ENCODE measurements at places on chromosomes 3 and 15.

GRCh38 chr3:152658977-152659720 is 175.8 kb upstream of the P2RY1 start:
- no peaks in the 10 kb centered on the region for H3K4me1 ChIP-seq
- no peak for DNase-seq
- H3K36me3 ChIP-seq, result no peaks in the 10 kb centered on the region
- H3K4me3 ChIP-seq, result no peak overlapping the region
- H3K27ac ChIP-seq, result no peak overlapping the region
- no peaks in the 10 kb centered on the region for H3K27me3 ChIP-seq

GRCh38 chr3:101195951-101196713 is 124.2 kb downstream of the IMPG2 start:
- H3K27ac ChIP-seq, result no peak overlapping the region
- no peaks in the 10 kb centered on the region for H3K36me3 ChIP-seq
- H3K27me3 ChIP-seq, result no peaks in the 10 kb centered on the region
- H3K4me3 ChIP-seq, result no peak overlapping the region

DNA sequence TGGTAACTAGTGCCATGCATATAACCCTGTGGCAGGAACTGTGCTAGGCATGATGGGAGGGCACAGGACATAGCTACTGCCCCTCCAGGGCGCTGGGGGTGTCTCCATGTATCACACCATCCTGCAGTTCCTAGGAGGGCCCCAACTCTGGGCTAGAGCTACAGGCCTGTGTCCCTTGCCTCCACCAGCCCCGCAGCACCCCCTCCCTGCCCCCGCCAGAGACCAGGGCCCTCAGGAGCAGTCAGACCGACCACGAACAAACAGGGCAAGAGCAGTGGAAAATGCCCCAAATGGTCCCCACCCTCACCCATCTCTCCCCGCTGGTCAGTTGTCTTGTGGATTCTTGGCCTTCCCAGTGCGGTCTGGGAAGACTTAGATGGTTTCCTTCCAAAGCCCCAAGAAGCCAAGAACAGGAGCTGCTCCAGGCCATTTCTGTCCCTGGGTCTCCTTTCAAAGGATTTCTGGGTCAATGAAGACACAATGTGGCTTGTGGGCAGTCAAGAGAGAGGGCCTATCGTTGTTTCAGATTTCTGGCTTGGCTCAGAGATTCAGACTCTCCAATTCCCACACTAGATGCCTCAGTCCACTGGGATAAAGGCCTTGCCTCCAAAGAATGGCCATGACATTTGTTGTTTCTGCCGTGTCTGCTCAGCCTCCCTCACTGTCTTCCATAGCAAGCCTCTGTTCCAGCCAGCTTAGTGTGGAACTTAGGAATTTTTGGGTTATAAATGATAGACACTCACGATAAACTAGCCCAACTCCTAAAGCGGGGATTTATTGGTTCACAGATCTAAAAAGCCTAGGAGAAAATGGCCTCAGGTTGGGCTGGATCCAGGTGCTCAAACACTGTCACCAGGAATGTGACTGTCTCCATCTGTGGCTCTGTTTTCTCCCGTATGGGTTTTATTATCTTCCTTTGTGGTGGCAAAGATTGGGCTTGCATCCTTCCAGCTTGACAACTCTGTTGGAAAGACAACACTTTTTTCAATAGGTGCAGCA is 80.6 kb downstream of the LSM3 start:
- H3K4me3 ChIP-seq, result no peak overlapping the region
- no peak overlapping the region for H3K27ac ChIP-seq
- H3K36me3 ChIP-seq, result no peaks in the 10 kb centered on the region
- H3K4me1 ChIP-seq, result peaks cover 12% of the 10 kb centered on the region
- DNase-seq, result no peak
- no peaks in the 10 kb centered on the region for H3K27me3 ChIP-seq

- DNase-seq, result no peak
- no peak overlapping the region for H3K27ac ChIP-seq
- no peaks in the 10 kb centered on the region for H3K36me3 ChIP-seq
- no peaks in the 10 kb centered on the region for H3K4me1 ChIP-seq
These were observed 29.5 kb upstream of the MGA start for GRCh38 chr15:41630616-41631217.

- no peak overlapping the region for H3K27ac ChIP-seq
- H3K27me3 ChIP-seq, result no peaks in the 10 kb centered on the region
- no peaks in the 10 kb centered on the region for H3K4me1 ChIP-seq
- DNase-seq, result peak; percentile 68
- H3K4me3 ChIP-seq, result no peak overlapping the region
These were observed 57.2 kb downstream of the SEC22A start for GRCh38 chr3:123258811-123259420.

- H3K4me1 ChIP-seq, result peaks cover 20% of the 10 kb centered on the region
- peak overlapping the region; percentile 84 for H3K27ac ChIP-seq
- no peak overlapping the region for H3K4me3 ChIP-seq
- peaks cover 5% of the 10 kb centered on the region for H3K36me3 ChIP-seq
- peak; percentile 95 for DNase-seq
- H3K27me3 ChIP-seq, result no peaks in the 10 kb centered on the region
These were observed 27.6 kb downstream of the LMCD1 start for GRCh38 chr3:8529181-8529637.

GRCh38 chr3:122964811-122965210 is 62.8 kb downstream of the SEMA5B start:
- DNase-seq, result no peak
- H3K4me3 ChIP-seq, result no peak overlapping the region
- H3K36me3 ChIP-seq, result no peaks in the 10 kb centered on the region
- H3K4me1 ChIP-seq, result peaks cover 5% of the 10 kb centered on the region
- H3K27me3 ChIP-seq, result peaks cover 70% of the 10 kb centered on the region
- no peak overlapping the region for H3K27ac ChIP-seq

- peaks cover 3% of the 10 kb centered on the region for H3K4me1 ChIP-seq
- H3K4me3 ChIP-seq, result no peak overlapping the region
These were observed 76.7 kb downstream of the MITF start for GRCh38 chr3:69815970-69816369.

DNA sequence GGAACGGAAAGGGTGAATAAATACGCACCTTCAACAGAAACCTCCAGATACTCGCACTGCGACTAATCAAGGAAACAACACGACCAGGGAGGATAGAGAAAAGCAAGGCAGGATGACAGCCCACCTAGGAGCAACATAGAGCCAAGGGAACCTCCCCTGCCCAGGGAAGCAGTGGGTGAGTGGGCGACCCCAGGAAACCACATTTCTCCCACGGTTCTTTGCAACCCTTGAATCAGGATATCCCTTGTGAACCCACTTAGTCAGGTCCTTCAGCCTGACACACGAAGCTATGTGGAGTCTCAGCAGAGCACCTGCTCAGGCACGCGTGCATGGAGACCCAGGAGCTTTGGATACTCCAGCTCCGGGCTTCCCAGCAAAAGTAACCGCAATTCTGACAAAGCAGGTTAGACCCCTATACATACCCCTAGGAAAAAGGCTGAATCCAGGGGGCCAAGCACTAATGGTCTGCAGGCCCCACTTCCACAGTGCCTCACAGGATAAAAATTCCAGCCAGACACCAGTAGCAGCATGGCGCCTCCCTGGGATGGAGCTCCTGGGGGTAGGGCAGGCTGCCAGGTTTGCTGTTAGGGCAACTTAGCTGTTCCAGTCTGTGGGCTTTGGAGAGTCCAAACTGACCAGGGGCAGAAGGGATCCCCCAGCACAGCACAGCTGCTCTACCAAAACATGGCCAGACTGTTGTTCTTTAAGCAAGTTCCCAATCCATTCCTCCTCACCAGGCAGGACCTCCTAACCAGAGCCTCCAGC is 38.4 kb upstream of the PXYLP1 start:
- H3K27me3 ChIP-seq, result peaks cover 49% of the 10 kb centered on the region
- no peak for DNase-seq
- peaks cover 4% of the 10 kb centered on the region for H3K4me1 ChIP-seq
- no peaks in the 10 kb centered on the region for H3K36me3 ChIP-seq

DNA sequence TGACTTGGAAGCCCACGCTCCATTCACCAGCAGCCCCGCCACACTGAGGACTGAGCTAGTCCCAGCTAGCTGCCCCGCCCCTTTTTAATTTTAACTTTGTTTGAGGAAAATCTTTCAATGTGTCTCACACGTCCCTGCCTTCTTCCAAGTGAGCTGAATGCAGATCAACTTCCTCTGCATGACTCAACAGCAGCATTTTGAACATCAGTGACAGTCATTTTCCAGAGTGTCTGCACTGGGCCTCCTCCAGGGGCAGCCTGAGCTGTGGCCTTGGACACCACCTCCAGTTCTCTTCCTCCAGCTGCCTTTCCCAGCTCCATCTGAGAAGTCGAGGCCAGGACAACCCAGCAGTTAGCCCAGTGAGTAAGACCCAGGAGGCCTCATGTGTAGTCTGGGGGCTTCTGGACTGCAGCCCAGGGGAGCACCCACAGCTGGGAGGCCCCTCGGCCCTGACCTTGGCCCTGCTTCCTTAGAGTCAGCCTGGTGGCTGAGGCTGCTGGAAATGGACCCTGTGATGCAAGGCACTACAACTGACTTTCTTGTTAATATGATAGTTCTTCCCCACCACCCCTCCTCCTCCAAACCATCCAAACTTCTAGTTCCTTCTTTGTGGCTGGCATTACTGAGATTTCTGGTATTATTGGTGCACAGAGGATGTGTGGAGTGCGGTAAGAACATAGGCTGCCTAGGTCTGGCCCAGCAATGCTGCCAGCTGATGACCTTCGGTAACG is 21.4 kb upstream of the ESYT3 start:
- no peaks in the 10 kb centered on the region for H3K27me3 ChIP-seq
- H3K36me3 ChIP-seq, result no peaks in the 10 kb centered on the region
- H3K4me1 ChIP-seq, result peaks cover 11% of the 10 kb centered on the region

DNA sequence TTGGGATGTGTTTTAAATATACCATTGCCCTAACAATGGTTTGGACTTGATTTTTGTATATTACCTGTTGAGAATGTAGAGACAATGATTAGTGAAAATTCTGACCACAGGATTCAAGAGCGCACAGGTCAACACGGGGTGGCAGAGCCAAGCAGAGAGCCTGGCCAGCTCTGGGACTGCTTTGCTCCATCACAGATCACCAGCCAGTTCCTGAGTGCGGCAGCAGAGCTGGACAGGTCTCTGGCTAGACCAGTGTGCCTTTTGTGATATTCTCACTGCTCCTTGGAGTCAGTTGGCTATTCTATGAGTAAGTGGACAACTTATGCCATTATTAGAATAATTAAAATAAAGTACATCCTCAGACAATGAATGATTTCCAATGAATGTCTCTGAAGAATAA is 351.2 kb upstream of the ATP10A start:
- no peak overlapping the region for H3K27ac ChIP-seq
- no peaks in the 10 kb centered on the region for H3K4me1 ChIP-seq
- DNase-seq, result no peak
- H3K36me3 ChIP-seq, result no peaks in the 10 kb centered on the region
- H3K4me3 ChIP-seq, result no peak overlapping the region

- no peak overlapping the region for H3K4me3 ChIP-seq
- no peaks in the 10 kb centered on the region for H3K27me3 ChIP-seq
- DNase-seq, result no peak
- H3K36me3 ChIP-seq, result no peaks in the 10 kb centered on the region
- H3K27ac ChIP-seq, result no peak overlapping the region
- peaks cover 2% of the 10 kb centered on the region for H3K4me1 ChIP-seq
These were observed 6.8 kb upstream of the ZNF280D start for GRCh38 chr15:56739964-56740640.

GRCh38 chr3:172317984-172318383 is 130.3 kb downstream of the GHSR start:
- no peaks in the 10 kb centered on the region for H3K27me3 ChIP-seq
- peak overlapping the region; percentile 83 for H3K27ac ChIP-seq
- H3K36me3 ChIP-seq, result peaks cover 8% of the 10 kb centered on the region
- H3K4me1 ChIP-seq, result peaks cover 13% of the 10 kb centered on the region

DNA sequence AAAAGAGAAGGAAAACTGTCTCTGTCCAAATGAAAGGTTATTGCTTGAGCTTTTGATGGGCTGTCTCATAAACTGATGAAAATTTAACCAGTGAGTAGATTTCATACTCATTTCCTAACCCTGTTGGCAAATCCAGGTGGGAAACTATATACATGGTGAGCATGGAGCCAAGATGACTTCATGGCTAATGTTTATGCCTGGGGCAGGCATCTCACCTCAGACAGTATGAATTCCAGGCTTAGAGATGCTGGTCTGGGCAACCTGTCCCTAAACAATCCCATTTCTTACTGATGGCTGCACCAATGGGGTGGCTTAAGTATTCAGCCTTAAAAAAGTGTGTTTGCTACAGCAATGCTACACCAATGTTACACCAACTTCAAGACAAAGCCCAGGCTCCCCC is 58.1 kb downstream of the SLTM start:
- no peak overlapping the region for H3K27ac ChIP-seq
- no peak for DNase-seq
- H3K4me1 ChIP-seq, result no peaks in the 10 kb centered on the region
- no peak overlapping the region for H3K4me3 ChIP-seq
- H3K27me3 ChIP-seq, result no peaks in the 10 kb centered on the region

- peaks cover 60% of the 10 kb centered on the region for H3K27me3 ChIP-seq
- H3K4me3 ChIP-seq, result no peak overlapping the region
- H3K36me3 ChIP-seq, result no peaks in the 10 kb centered on the region
These were observed 106.9 kb downstream of the LSM3 start for GRCh38 chr3:14285548-14285925.

- no peaks in the 10 kb centered on the region for H3K27me3 ChIP-seq
- peaks cover 31% of the 10 kb centered on the region for H3K4me1 ChIP-seq
These were observed 159.0 kb downstream of the CHSY1 start for GRCh38 chr15:101092867-101093202.

DNA sequence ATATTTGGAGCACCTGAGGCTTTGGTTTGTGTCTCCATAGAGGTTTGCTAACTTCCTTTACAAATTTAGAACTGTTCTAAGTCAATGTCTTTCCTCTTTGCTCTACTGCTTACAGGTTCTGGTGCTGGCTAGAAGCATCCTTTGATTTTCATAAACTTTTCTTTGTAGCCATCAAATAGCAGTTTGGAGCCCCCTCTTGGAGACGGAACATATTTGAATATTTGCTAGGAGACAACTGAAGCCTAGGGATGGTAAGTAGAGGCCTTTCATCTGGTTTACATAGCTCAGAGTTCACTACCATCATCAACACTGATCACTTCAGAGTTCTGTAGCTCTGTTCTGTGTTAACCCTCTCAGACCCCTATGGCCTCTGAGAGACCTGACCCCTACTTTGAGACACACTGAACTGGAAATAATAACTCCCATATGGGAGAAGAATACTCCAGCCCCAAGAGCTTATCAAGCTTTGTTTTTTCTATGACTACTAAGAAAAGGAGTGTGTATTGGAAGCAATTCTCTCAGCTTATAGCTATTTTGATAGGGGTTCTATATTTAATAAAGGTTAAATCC is 420.4 kb downstream of the EPHA3 start:
- no peak overlapping the region for H3K27ac ChIP-seq
- H3K36me3 ChIP-seq, result no peaks in the 10 kb centered on the region
- no peaks in the 10 kb centered on the region for H3K4me1 ChIP-seq
- DNase-seq, result no peak
- H3K4me3 ChIP-seq, result no peak overlapping the region
- no peaks in the 10 kb centered on the region for H3K27me3 ChIP-seq

GRCh38 chr15:98900356-98900755 is 107.2 kb downstream of the PGPEP1L start:
- peaks cover 29% of the 10 kb centered on the region for H3K4me1 ChIP-seq
- H3K27ac ChIP-seq, result peak overlapping the region; percentile 82
- H3K36me3 ChIP-seq, result peaks cover 8% of the 10 kb centered on the region
- DNase-seq, result peak; percentile 71
- H3K27me3 ChIP-seq, result no peaks in the 10 kb centered on the region
